ENCODE measurements at places on chromosomes 1 and 21. TPM values are rescaled to one million over a fixed set of nuclear protein-coding genes. Genes with fewer than 3 reads are reported as not detected.

- DNase-seq, result no peak
These were observed 81.1 kb downstream of the KIAA0319L start for GRCh38 chr1:35475856-35476674.

GRCh38 chr1:210124736-210125135 lies 107.9 kb upstream of the SERTAD4 start:
- DNase-seq, result no peak

DNA sequence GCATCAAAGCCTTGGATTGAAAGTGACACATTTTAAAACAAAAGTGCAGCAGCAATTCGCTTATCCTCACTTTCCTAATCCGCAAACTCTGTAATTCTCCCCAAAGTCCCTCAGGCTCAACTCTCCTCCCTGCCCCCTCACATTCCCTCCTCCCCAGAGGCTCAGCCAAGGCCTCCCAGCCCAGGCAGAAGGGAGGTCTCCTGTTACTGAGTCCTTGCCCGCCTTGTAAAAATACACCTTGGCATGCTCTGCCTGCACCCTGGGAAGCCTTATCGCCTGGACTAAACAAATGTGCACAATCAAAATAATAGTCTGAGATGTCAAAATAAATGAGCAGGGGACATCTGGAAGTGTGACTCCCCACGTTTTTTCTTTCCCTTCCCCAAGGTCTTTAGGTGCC lies 109.7 kb downstream of the PLXNA2 start:
- DNase-seq, result no peak

GRCh38 chr1:202593845-202594244 lies 116.4 kb downstream of the SYT2 start:
- DNase-seq, result no peak

GRCh38 chr1:245651093-245651492 lies 496.3 kb downstream of the KIF26B start:
- DNase-seq, result no peak

DNA sequence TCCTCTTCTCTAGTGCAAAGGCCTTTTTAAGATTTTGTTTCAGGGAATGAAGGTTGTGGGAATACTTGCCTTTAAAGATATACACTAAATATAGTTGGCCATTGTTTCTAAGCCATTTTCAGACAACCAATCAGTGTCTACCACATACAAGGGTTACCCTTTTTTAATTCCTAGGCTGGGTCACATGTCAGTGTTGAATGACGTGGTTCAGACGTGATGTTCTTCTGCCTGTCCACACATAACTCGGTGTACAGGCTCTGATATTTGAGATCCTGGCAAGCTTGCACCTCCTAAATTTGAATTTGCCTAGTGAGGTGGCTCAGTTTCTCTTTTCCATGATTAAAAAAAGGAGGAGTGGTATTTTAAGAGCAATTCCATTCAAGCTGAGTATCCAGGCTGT lies 38.8 kb downstream of the DTL start:
- no peak for DNase-seq

PGLYRP4 gene
- not detected for polyA plus RNA-seq

TMEM82 gene
- polyA plus RNA-seq, result 6.1 TPM

GBP5 gene
- 0.52 TPM for polyA plus RNA-seq

Measured in renal pelvis (tissue), 12 donors.